ENCODE measurements at places on chromosomes 5 and 9.

GRCh38 chr5:1732238-1732941 is 67.2 kb downstream of the MRPL36 start:
- no peak for DNase-seq

DNA sequence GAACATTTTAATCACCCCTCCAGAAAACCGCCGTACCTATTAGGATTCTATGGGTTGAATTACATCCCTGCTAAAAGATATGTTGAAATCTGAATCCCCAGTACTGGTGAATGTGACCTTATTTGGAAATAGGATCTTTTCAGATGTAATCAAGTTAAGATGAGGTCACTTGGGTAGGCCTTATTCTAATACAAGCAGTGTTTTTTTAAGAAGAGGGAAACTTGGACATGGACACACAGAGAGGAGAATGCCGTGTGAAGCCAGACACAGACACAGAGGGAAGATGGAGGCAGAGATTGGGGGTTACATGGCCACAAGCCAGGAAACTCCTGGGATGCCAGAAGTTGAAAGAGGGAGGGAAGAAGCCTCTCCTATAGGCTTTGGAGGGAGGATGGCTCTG is 183.5 kb downstream of the GNA14 start:
- DNase-seq, result no peak

DNA sequence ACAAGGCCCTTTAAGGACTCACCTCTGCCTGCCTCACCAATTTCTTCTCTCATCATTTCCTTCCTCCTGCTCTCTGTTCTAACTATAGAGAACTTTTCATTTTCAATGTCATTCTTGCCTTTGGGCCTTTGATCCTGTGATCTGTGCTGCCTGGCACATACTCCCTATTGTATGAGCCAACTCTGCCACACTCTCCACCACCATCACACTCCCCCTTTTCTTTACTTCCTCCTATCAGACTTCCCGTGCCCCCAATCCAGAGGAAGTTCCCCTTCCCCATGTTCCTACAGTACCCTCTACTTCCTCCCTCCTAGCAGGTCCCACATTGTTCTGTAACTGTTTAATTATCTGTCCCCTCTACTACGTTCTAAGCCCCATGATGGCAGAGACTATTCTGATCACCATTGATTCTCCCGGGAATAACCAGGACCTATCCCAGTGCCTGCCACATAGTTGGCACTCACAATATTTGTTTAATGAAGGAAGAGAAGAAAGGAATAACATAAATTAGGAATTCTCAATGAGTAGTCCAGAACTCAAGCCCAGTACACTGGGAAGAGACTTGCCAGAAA is 27.5 kb downstream of the ADAM19 start:
- no peak for DNase-seq

GRCh38 chr5:143051244-143052058 is 281.3 kb downstream of the ARHGAP26 start:
- DNase-seq, result no peak

DNA sequence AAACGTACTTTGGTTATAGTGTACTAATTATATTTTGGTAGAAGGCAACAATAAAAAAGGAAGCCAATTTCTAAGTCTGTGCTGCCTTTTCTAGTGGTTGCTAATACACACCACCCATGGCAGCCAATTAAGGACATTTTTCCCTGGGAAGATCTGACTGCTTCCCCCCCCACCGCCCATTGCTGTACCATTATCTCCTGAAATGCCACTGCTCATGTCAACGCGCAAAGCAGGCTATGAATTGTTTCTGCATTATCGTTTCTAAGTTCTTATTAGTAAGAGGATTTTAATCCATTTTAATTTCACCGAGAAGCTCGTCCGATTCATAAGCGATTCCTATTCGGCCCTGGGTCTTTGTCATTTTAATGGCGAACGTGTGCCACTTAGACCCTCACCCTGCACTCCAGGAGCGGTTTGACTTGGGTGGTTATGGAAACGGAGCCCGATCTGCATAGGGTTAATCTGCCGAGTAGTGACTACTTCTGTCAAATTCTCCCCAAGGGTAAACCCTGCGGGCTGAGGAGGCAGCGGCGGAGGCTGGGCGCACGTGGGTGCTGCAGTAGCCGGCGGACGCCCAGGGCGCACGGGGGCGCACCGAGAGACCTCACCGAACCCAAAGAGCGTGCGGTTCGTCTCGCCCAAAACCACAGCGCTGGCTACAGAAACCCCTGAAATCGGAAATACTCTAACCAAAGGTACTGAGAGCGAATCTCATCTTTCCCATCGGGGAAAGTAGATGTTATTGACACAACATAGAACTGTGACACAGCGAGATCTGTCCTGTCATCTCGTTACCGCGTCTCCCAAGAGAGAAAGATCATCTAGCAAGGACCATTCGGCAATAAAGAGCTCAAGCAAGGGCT is 55.8 kb upstream of the SHC3 start:
- DNase-seq, result peak; percentile 21

GRCh38 chr5:139385061-139386049 is 2.3 kb upstream of the SLC23A1 start:
- DNase-seq, result no peak

DNA sequence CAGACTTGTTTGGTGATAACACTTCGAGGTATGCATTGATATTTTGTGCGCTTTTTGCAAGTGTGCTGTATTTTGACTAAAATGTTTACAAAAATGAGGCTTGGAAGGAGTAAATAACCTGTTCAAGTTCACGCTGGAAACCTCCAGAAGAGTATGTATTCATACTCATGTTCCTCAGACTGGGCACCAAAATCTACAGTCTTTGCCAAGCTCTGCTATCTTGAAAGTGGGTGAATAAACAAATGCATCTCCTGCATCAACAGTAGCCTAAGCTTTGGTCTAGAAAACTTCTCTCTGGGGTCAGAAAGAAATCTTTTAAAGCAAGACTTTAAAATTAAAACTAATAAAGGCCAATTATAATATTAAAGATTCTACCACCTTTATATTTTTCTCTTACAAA is 157.9 kb downstream of the TRPM3 start:
- DNase-seq, result no peak

DNA sequence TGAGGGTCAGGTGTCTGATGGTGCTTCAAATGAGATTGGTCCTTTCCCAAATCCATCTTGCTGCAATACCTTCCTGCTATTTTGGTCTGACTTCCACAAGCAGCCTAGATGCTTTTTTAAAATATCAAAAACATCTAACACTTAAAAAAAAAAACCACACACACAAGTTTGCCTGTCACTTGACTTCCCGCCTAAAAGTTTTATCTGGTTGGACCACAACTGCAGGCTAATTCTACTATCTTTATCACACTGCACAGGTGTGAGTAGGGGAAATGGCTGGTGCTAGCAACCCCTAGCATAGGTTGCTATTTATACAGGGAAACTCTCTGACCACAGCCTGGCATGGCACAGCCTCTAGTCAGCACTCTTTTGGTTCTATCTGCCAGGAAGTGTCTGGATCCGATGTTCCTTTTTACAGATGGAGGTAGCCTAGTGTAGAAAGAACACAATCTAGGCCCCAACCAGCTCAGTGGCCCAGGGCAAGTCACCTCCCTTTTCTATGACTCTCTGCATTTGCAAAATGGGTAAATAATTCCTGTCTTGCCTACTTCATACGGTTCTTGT is at the start of gene HEMGN:
TSS of gene HEMGN (minus strand) at position 92 of the 564 bp plus-strand sequence. CDS start at position 56, 36 bp downstream.
- no peak for DNase-seq

GRCh38 chr9:135789838-135790291 is 87.9 kb downstream of the KCNT1 start:
- no peak for DNase-seq

- DNase-seq, result no peak
These were observed 1.3 kb upstream of the ST8SIA4 start for GRCh38 chr5:100904259-100904861.

- no peak for DNase-seq
These were observed 40.5 kb upstream of the RPL26L1 start for GRCh38 chr5:172918421-172919371.

GRCh38 chr9:28616310-28616709 is 1043.0 kb upstream of the C9orf72 start:
- no peak for DNase-seq

DNA sequence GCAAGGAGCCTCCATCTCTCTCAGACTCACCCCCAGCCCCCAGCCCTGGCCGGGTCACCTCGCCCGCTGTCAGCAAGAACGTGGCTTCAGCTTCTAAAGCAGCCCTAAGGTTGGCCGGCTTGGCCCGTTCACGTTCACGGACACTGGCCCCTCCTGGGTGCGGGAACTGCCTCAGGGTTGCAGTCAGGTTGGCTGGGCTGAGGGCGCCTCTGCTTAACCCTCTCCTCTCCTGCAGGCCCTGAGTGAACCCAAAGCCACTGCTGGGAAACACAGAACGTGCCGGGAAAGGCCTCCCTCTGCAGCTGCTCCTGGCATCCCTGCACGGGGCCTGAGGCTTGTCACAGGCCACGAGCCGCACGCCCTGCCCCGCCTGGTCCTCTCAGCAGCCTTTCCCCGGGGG is 40.1 kb upstream of the UBAC1 start:
- DNase-seq, result no peak

GRCh38 chr9:106869028-106869427 is 6.1 kb downstream of the ZNF462 start:
- no peak for DNase-seq

DNA sequence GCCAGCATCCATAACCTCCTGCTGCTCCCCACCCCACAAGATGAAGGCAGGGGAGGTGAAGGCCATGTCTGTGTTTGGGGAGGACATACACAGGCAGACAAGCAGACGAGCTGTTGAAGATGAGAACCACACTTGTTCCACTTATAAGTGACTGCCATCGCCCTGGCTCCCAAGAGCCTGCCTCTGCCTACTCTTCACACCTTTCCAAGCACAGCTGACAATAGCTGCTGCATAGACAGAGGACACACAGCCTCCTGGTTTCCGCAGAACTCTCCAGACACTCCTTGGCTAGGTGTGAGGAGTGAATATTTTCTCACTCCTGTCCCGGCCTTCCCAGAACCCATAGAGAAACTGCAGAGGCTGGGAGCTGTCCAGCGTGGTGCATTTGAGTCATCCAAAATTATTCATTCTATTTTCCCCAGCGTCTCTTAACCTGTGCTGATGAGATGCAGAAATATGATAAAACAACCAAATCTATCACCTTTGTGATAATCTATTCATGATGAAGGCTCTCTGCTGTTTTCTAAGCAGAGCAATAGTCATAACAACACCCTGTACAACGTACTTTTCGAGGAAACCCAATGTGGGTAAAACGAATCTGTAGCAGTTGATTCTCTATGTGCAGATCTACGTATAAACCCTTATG is 24.7 kb downstream of the KLF9 start:
- no peak for DNase-seq

GRCh38 chr5:115683081-115683480 is 57.2 kb upstream of the TMED7 start:
- DNase-seq, result no peak

DNA sequence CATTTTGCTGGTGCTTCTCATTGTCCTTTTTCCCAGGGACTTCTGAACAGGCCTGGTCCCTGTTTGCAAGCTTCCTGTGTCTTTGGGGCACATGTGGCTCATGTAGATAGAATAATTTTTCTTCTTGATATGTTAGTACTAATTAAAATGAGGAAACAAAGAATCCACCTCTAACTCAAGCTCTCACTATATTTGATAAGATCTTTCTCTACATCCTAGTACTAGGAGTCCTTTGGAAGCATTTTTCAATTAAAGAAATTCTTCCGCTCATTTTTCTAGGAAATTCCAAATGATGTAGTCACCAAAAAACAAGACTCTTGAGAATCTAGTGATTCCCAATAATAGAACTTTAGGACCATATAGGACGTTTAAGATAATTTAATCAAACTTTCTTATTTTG is 165.3 kb downstream of the SEC61B start:
- DNase-seq, result no peak

GRCh38 chr9:34964458-34964857 is 6.4 kb downstream of the PHF24 start:
- DNase-seq, result no peak

GRCh38 chr5:152271420-152271819 is 133.7 kb downstream of the NMUR2 start:
- DNase-seq, result no peak

- DNase-seq, result no peak
These were observed 23.9 kb downstream of the CNTRL start for GRCh38 chr9:121098567-121099198.

DNA sequence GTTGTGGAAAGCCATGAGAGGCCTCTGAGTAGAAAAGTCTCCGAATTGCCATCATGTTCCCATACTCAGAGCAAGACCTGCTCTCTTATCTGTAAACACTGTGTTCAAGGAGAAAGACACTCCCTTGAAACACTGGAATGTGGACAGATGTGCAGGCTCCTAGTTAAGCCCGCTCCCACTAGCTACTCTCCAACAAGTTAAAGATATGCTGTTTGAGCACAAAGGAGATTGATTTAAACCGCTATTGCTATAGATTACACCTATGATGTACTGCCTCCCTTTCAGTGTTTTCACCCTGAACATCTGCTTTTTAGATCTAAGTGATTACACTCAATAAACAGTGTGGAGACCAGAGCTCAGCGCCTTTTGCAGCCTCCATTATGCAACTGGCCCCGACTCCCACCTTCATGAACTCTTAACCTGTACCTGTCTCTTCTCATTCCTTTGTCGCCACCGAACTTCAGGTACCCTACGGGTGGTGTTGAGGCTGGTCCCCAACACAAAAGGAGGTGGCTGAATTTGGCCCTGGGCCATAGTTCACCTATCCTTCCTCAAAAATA is 47.5 kb downstream of the TMEM245 start:
- DNase-seq, result no peak

DNA sequence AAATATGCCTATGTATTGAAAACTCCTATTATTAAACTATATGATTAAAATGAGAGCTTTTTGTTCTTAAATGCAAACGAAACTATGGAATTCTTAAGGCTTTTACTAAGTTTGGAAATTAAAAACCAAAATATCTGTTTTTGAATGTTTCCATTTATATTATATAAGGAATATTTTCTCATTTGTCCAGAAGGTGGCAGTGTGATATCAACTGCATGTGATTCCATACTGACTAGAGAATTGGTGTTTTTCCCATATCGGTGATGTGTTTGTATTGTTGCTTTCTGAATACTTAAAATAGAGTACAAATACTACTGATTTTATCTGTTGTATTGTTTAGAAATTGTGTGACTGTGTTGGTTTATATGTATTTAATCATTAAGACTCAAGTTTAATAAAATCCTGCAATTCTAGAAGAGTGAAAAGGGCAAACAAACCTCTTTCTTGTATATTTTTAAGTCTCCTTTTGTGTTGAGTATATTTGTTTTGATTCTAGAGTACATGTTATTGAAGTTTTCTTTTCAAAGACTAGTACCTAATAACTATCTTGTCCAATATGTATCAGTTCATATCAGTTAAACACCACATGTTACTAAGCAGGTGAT is 320.8 kb downstream of the CCDC171 start:
- no peak for DNase-seq

- no peak for DNase-seq
These were observed 61.9 kb downstream of the OXCT1 start for GRCh38 chr5:41808294-41808693.

Data from activated CD8-positive, alpha-beta memory T cell treated with anti-CD3 and anti-CD28 coated beads for 48 hours (primary cell).